RPMI7951 (cell line): ENCODE measurements at places on chromosomes 2 and 18. TPM values are rescaled to one million over a fixed set of nuclear protein-coding genes. Genes with fewer than 3 reads are reported as not detected.

GRCh38 chr2:69099541-69099940 is 86.6 kb downstream of the ANTXR1 start:
- peak; percentile 34 for DNase-seq

DNA sequence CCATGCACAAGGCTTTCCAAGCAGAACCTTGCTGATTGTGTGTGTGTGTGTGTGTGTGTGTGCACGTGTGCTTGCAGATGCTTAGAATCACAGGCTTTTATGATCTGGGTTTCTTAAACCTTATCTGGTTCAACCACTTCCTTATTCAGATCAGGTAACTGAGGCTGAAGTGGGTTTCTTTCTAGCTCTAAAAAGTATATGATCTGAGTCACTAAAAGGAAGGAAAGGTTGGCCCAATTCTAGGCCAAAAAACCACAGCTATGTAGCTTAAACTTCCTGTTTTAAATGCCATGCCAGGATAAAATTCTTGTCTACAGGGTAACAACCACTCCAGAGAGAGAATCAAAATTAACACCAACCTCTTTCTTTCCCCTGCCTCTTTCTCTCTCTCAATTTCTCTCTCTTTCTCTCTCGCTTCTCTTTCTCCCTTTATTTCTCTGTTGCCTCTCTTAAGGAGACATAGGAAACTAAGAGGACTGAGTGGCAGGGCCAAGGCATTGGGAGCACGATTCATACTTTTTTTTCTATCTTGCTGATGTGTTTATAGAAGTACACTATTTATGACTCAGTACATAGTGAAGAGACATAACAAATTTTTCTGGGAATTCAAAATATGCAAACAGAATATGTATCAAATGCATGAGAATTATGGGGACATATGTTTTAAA is 140.3 kb downstream of the TRIB2 start:
- peak; percentile 93 for DNase-seq

DNA sequence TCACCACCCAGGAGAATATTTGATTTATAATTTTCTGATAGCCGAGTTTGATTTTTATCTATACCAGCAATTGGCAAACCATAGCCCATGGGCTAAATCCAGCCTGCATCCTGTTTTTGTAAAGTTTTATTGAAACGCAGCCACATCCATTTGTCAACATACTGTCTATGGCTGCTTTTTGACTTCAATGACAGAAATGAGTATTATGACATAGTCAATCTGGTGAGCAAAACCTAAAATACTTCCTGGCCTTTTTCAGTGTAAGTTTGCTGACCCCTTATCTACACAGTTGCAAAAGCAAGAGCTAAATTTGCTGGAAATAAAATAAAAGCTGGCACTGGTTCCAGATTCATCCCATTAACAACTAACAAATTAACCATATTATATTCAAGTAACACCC is 79.8 kb upstream of the SLC25A52 start:
- DNase-seq: no peak

DNA sequence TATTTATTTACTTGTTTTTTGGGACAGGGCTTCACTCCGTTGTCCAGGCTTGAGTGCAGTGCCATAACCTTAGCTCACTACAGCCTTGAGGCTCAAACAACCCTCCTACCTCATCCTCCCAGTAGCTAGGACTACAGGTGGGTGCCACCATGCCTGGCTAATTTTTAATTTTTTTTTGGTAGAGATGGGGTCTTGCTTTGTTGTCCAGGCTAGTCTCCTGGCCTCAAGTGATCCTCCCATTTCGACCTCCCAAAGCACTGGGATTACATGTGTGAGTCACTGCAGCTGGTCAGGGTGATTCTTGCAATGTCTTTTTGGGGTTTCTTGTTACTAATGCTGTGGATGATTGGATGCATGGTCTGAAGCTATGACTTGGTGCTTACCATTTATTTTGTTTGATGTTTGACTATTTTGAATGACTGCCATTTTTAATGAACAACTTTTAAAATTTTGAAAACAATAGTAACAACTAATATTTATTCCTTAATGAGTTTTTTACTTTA is 6.5 kb downstream of the CERS6 start:
- peak; percentile 7 for DNase-seq

TEX44 gene
- total RNA-seq: not detected in 2 replicates

CRYGC gene
- total RNA-seq: not detected in 2 replicates
